ENCODE measurements at places on chromosomes 7 and 10. TPM values are rescaled to one million over a fixed set of nuclear protein-coding genes. Genes with fewer than 3 reads are reported as not detected.

Gene TUBB8
- total RNA-seq: not detected

Gene FGFR2
- 0.10 TPM for total RNA-seq

DNA sequence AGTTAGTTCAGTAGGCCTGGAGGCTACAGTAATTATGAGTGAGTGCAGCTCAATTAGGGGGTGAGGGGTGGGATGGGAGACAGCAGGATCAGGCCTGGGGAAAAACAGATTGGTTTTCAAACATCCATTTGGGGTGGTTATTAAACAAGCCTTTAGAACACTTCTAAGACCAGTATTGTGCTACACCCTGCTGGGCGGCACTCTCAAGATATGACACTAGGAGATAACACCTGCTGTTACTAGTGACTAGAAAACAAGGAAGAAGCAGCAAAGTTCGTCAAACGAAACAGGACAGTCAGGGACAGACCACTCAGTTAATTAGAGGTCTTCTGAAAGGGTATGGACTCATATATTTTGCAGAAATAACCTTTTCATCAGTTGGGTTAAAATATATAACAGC is 353.6 kb downstream of the PTEN start:
- no peak overlapping the region for H3K4me3 ChIP-seq
- H3K4me1 ChIP-seq: no peaks in the 10 kb centered on the region
- H3K27me3 ChIP-seq: no peaks in the 10 kb centered on the region

DNA sequence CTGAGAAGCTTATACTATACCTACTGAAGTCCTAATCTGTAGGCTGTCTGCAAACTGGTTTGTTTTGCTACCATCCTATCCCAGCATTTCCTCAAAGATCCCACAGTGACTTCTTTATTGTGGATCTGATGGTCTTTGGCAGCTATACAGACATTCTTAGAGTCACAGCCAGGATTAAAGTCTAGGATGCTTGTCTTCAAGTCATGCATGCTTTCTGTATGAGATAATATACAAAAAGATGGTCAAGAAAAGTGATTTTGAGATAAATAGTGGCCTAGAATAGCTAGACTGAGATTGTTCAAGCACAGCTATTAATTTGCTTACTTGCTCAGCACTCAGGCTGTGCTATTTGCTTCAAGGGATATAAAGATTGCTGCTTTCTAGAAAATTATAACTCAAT is 454.4 kb downstream of the AUTS2 start:
- H3K27me3 ChIP-seq: no peaks in the 10 kb centered on the region
- no peak overlapping the region for H3K27ac ChIP-seq
- no peaks in the 10 kb centered on the region for H3K36me3 ChIP-seq

DNA sequence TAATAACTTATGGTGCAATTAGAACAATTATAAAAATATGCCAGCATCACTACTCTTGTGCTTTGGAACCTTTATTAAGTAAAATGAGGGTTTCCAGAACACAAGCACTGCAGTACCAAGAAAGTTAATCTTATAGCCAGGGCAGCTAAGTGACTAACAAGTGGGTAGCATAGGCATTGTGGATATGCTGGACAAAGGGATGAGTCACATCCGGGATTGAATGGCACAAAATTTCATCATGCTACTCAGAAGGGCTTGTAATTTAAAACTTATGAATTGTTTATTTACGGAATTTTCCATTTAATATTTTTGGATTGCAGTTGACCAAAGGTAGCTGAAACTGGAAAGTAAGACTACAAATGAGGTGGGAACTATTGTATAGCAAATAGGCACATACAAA is 250.6 kb downstream of the C7orf25 start:
- H3K4me3 ChIP-seq: no peak overlapping the region
- no peak for DNase-seq
- no peaks in the 10 kb centered on the region for H3K4me1 ChIP-seq
- no peaks in the 10 kb centered on the region for H3K27me3 ChIP-seq

DNA sequence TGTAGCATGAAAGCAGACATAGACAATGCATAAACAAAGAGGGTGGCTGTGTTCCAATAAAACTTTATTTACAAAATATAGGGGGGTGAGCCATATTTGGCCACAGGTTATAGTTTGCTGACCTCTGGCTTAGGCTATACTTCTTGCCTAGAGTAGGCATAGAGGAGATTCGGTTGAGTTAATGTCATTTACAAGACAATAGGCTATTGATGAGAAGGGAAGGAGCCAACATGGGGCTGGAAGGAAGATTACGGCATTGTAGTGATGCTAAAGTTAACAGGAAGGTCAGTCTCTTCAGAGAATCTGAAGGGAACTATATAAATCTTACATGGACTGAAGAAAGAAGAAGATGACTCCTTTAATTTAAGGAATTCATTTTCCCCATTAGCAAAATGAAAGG is 463.5 kb downstream of the HTR7 start:
- H3K36me3 ChIP-seq: no peaks in the 10 kb centered on the region
- H3K27ac ChIP-seq: no peak overlapping the region
- no peak for DNase-seq
- H3K4me3 ChIP-seq: no peak overlapping the region

DNA sequence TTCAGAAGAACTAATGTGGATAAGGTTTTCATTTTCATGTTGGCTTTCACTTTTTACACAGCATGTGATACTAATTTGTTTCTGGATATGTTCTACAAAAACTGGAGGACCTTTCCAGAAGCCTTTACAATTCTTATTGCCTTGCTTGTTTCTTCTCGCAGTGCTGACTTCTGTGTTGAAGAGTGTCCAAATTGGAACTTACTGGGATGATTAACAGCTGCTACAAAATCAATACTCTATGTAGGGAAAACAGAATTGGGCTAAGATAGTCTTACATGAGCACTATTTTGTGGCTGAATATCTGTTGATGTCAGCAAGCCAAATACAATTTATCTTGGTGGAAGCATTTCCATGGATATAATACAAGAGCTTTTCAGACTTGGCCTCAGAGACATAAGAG is 351.2 kb downstream of the DGKB start:
- no peaks in the 10 kb centered on the region for H3K4me1 ChIP-seq
- no peaks in the 10 kb centered on the region for H3K36me3 ChIP-seq
- no peak overlapping the region for H3K27ac ChIP-seq
- no peak for DNase-seq
- no peaks in the 10 kb centered on the region for H3K27me3 ChIP-seq
- no peak overlapping the region for H3K4me3 ChIP-seq

Measured in activated CD4-positive, alpha-beta memory T cell treated with anti-CD3 and anti-CD28 coated beads, Interleukin-2, amount 10 ng/mL, durations not matched to agents 7 days and 5 days (primary cell).